ENCODE measurements at places on chromosomes 16 and 17. TPM values are rescaled to one million over a fixed set of nuclear protein-coding genes. Genes with fewer than 3 reads are reported as not detected.

- H3K36me3 ChIP-seq, result no peaks in the 10 kb centered on the region
- no peaks in the 10 kb centered on the region for H3K4me1 ChIP-seq
- no peak overlapping the region for H3K4me3 ChIP-seq
- no peak overlapping the region for H3K27ac ChIP-seq
- no peak for DNase-seq
Measured at GRCh38 chr17:79887451-79887991, 48.3 kb upstream of the CBX4 start.

DNA sequence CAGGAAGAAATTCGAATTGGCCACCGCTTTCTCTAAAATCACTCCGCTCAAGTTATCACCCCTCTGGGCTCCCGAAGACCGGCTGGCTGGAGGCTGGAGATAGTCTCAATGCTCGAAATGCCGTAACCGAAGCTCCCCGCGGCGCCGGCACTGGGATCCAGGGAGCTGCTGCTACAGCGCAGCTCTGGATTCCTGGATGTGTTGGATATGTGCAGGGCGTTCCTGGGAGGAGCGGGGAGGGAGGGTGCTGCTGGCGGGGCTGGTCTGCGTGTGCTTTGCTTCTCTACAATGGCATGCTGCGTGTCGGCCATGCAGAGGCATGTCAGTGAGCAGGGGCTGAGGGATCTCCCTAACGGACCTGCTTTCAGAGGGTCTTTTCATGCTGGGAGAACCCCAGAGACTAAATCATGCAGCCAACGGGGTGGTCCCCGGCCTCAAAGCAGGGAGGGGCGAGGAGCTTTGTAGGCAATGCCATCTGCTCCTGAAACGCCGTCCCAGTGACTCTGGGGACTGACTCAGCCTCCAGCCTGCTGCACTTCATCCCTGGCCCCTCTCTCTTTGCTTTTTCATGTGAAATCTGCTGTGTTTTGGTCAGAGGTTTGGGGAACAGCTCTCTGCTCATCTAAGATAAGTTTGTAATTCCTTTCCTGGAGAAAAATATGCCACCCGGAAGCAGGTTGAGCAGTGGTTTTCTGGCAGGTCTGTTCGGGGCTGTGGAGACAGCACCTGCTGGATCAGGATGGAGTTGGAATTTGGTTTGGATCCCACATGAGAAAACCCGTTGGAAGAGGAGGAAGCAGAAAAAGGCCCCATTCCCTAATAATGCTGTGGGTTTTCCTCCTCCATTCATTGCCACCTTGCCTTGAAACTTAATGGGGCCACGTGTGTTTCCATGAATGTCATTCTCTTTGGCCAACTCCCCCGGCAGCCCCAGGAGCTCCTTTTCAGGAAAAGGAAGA is 311.4 kb downstream of the SEC14L1 start:
- H3K4me3 ChIP-seq, result peak overlapping the region; percentile 65
- H3K4me1 ChIP-seq, result peaks cover 49% of the 10 kb centered on the region
- peak overlapping the region; percentile 64 for H3K27ac ChIP-seq
- H3K36me3 ChIP-seq, result no peaks in the 10 kb centered on the region

Gene SULT1A4
- 2.9 TPM for total RNA-seq

Gene IL34
- total RNA-seq, result 29.3 TPM

DNA sequence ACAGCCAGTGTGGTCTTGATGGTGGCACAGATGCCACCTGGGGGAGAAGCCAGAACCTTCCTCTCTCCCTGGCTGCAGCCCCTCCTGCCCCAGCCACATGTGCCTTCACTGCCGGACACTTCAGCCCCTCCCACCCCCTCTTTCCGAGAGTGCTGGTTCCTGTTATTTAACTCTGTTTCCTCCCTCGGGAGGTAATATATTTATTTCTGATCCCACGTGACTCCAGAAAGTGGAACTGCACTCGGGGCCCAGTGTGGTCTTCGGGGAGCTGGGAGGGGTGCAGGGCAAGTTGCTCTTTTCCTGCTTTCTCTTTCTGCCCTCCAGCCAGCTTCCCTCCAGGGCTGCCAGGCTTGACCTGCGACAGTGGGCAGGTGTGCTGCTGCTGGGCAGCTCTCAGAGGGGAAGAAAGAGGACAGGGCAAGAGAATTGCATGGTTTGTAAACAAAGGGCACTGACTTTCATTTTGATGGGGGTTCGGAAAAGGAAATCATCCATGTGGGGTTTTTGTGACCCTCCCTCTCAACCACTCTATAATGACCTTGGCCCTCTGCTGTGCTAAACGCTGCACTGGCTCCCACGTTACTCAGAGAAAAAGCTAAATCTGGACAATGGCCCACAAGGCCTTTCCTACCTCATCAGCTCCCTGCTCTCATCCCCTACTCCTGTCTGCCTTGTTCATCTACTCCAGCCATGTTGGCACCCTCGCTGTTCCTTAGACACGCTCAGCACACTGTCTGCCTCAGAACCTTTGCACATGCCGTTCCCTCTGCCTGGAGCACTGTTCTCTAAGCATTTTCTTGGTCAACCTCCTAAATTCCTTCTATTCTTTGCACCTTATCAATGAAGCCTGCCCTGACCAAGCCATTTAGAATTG is 8.2 kb upstream of the CIITA start:
- DNase-seq, result peak; percentile 38
- H3K36me3 ChIP-seq, result no peaks in the 10 kb centered on the region
- peaks cover 6% of the 10 kb centered on the region for H3K4me1 ChIP-seq
- H3K4me3 ChIP-seq, result no peak overlapping the region
- H3K27me3 ChIP-seq, result no peaks in the 10 kb centered on the region

DNA sequence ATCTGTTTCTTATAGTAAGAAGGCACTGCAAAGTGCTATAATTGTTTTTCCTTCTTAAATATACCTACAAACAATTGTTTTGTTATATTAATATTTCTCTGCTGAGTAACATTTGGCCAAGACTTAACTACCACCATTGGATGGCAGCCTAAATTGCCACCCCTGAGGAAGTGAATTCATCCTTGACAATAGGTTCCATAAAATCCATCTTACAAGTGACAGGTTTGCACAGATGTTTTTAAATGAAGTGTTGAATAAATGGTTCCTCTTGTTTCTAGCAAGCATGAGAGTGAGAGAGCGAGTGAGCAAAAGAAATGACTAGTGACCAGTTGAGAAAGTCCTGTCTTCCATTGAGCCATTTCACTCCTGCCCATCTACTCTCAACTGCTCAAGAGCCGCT is 8.3 kb upstream of the MPHOSPH6 start:
- no peak overlapping the region for H3K4me3 ChIP-seq
- no peaks in the 10 kb centered on the region for H3K4me1 ChIP-seq

Gene SLC52A1
- total RNA-seq, result not detected

GRCh38 chr16:54588026-54588425 is 301.4 kb upstream of the IRX3 start:
- H3K27me3 ChIP-seq, result no peaks in the 10 kb centered on the region
- no peak overlapping the region for H3K4me3 ChIP-seq

DNA sequence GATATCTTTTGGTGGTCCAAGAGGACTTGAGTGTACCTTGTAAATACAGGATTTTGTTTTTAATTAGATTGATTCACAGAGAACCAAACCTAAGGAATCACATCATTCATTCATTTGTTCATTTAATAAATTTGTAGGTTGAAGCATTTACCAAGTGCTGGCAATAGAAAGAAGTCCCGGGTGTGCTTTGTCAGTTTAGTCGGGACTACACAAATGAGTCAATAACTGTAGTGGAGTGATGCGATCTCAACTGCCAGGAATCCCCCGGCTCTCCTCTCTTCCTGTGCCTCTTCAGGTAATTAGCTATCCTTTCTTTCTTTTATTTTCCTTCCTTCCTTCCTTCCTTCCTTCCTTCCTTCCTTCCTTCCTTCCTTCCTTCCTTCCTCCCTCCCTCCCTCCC is 1.4 kb upstream of the WWOX start:
- H3K27me3 ChIP-seq, result no peaks in the 10 kb centered on the region
- H3K4me1 ChIP-seq, result peaks cover 5% of the 10 kb centered on the region
- H3K4me3 ChIP-seq, result no peak overlapping the region
- no peak overlapping the region for H3K27ac ChIP-seq
- no peak for DNase-seq

DNA sequence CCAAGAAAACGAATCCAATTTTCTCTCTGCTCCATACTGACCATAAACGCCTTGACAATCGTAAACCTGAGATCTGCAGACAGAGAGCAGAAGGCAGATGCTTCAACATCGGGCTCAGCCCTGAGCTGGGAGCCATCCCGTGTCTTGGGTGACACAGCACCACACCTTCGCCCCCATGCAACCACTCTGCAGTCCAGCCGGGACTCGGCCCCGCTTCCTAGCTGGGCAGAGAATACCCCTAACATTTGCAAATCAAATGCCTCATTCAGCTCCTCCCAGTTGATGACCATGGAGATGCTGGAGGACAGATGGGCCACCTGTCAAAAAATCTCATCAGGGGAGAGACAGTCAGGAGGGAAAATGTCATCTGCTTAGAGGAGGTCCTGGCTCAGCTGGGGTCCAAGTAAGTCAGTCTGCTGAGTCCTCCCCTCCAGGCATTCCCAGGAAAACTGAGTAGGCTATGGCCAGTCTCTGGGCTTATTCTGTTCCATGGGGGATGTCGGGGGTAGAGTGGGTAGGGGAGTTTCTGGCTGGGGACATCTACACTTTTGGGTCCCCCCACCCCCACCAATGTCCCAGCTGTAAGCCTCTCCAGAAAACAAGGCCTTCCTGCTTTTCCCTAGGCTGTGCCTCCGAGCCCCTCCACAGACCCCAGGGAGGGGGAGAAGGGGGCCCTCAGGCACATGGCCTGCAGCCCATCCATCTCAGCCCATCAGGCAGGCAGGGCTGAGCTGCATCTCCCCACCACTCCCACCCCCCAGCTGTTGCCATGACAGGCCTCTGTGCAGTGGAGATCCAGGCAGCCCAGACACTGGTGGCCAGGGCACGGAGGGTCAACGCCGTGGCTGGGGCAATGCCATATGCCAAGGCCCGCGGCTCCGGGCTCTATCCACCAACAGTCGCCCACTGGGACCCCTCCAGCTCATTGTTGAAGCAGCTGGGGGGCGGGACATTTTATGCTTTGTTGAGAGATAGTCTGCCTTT is 158.6 kb downstream of the AXIN2 start:
- H3K36me3 ChIP-seq, result no peaks in the 10 kb centered on the region
- no peak for DNase-seq
- peak overlapping the region; percentile 79 for H3K27ac ChIP-seq
- H3K27me3 ChIP-seq, result no peaks in the 10 kb centered on the region
- no peak overlapping the region for H3K4me3 ChIP-seq

All from gastrocnemius medialis (tissue), 4 donors.